ENCODE measurements at places on chromosomes 6 and 20. TPM values are rescaled to one million over a fixed set of nuclear protein-coding genes. Genes with fewer than 3 reads are reported as not detected.

SALL4 gene
- 0.03 TPM for total RNA-seq

AFG1L gene
- total RNA-seq = 12.6 TPM

RTN4IP1 gene
- total RNA-seq = 20.4 TPM

VGLL2 gene
- not detected for total RNA-seq

All from Right ventricle myocardium superior (tissue), 1 donor.